Right cardiac atrium (tissue), 5 donors: ENCODE measurements at places on chromosomes 6 and 20. TPM values are rescaled to one million over a fixed set of nuclear protein-coding genes. Genes with fewer than 3 reads are reported as not detected.

HEY2 gene
- total RNA-seq = 4.6 TPM

CALHM4 gene
- not detected for total RNA-seq

TNFRSF21 gene
- 5.8 TPM for total RNA-seq

SLC52A3 gene
- 1.4 TPM for total RNA-seq

SOBP gene
- 17.7 TPM for total RNA-seq

IGF2R gene
- total RNA-seq = 41.4 TPM

MAP3K4 gene
- 37.5 TPM for total RNA-seq

GJE1 gene
- not detected for total RNA-seq

STMND1 gene
- not detected for total RNA-seq

LYRM2 gene
- total RNA-seq = 45.2 TPM

EPHA7 gene
- 21.0 TPM for total RNA-seq

RNF146 gene
- total RNA-seq = 49.4 TPM

SRMS gene
- not detected for total RNA-seq

RPP40 gene
- 3.0 TPM for total RNA-seq

TOX2 gene
- total RNA-seq = 3.0 TPM

HRH3 gene
- total RNA-seq = not detected

ANKRD6 gene
- 17.9 TPM for total RNA-seq

HLA-DRB5 gene
- total RNA-seq = 98.5 TPM

PTK6 gene
- not detected for total RNA-seq

CCN2 gene
- total RNA-seq = 65.3 TPM

MUCL3 gene
- not detected for total RNA-seq

THEMIS gene
- 0.60 TPM for total RNA-seq

ZNF334 gene
- total RNA-seq = 1.8 TPM

PCED1A gene
- 17.2 TPM for total RNA-seq

MCHR2 gene
- total RNA-seq = not detected

ZSCAN23 gene
- 1.8 TPM for total RNA-seq

TBX18 gene
- total RNA-seq = 10.4 TPM

TMEM217 gene
- 0.15 TPM for total RNA-seq

BPIFB2 gene
- total RNA-seq = not detected

PLEKHG1 gene
- 6.9 TPM for total RNA-seq

TMEM200A gene
- 0.45 TPM for total RNA-seq

BPIFA2 gene
- not detected for total RNA-seq

DNAH8 gene
- not detected for total RNA-seq

ME1 gene
- total RNA-seq = 42.1 TPM

SYNDIG1 gene
- 26.3 TPM for total RNA-seq

EPB41L1 gene
- total RNA-seq = 32.6 TPM

BRD2 gene
- 100 TPM for total RNA-seq

DAAM2 gene
- total RNA-seq = 11.5 TPM

VNN1 gene
- 0.72 TPM for total RNA-seq

NMBR gene
- not detected for total RNA-seq

TXLNB gene
- total RNA-seq = 94.1 TPM

PTPRK gene
- total RNA-seq = 42.7 TPM

GTSF1L gene
- not detected for total RNA-seq

PNLDC1 gene
- total RNA-seq = not detected

POPDC3 gene
- 48.3 TPM for total RNA-seq

DUSP15 gene
- 7.1 TPM for total RNA-seq

CGA gene
- not detected for total RNA-seq

MAP7 gene
- total RNA-seq = 1.3 TPM

SLC17A3 gene
- total RNA-seq = not detected

NTSR1 gene
- total RNA-seq = not detected
